Left lobe of liver (tissue), 2 donors: ENCODE measurements at places on chromosomes 1 and 21. TPM values are rescaled to one million over a fixed set of nuclear protein-coding genes. Genes with fewer than 3 reads are reported as not detected.

GRCh38 chr1:24751833-24752232 is 6.6 kb downstream of the CLIC4 start:
- peak; percentile 60 for DNase-seq

Gene DAB1
- total RNA-seq = 1.4 TPM

- DNase-seq = no peak
Observed at GRCh38 chr1:2156866-2157265, 37.7 kb downstream of the FAAP20 start.

- peak; percentile 77 for DNase-seq
Observed at GRCh38 chr1:12658531-12659453, 14.9 kb downstream of the AADACL4 start.

DNA sequence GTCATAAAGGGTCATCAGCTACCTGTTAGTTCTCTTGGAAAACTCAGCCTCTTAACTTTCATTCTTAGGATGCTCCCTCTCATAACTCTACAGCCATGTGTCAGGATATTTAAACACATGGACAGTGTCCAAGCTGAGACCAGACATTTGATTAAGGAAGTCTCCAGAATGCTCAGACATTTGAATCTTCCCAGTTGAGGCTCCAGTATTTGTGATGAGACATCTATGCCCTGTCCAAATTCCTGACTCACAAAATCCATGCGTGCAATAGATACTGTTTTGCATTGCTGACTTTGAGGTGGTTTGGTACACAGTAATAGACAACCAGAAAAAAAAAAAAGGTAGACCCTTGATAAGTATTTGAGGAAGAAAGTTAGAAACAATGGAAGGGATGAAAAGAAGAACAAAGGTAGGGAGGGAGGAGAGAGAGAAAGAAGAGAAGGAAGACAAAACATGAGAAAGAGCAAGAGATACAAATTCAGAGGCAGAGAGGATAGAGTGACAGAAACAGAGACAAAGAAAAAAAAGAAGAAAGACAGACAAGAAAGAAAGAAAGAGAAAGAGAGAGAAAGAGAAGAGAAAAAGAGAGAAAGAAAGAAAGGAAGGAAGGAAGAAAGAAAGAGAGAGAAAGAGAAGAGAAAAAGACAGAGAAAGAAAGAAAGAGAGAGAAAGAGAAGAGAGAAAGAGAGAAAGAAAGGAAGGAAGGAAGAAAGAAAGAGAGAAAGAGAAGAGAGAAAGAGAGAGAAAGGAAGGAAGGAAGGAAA is 275.5 kb upstream of the PRMT6 start:
- DNase-seq = no peak

Gene GIPC2
- total RNA-seq = 9.0 TPM

Gene TMCC2
- total RNA-seq = 0.33 TPM

Gene SCP2
- 796 TPM for total RNA-seq

Gene SHISAL2A
- 0.23 TPM for total RNA-seq

Gene WDR64
- total RNA-seq = 0.40 TPM

Gene HMGB4
- total RNA-seq = not detected

- DNase-seq = no peak
Observed at GRCh38 chr21:38439957-38440356, 58.3 kb downstream of the ERG start.

DNA sequence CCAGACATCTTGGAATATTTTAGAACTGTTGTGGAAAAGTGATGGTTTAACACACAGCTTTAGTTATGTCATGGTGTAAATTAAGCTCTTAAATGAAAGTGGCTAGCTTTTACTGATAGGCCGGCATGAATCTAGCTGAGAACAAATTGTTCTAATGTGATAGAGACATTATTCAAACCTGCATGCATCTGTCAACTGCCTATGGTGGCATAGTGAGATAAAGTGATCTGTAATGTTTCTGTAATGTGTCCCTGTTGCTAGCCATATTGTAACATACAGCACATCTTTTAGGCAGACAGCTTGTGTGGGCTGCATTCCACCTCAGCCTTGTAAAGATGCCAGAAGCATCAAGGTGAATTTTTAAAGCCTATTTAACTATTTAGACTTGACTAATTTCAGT is 16.0 kb downstream of the LRIG2 start:
- no peak for DNase-seq

Gene TRPM2
- 1.4 TPM for total RNA-seq
